ENCODE measurements at places on chromosomes 7 and 10.

DNA sequence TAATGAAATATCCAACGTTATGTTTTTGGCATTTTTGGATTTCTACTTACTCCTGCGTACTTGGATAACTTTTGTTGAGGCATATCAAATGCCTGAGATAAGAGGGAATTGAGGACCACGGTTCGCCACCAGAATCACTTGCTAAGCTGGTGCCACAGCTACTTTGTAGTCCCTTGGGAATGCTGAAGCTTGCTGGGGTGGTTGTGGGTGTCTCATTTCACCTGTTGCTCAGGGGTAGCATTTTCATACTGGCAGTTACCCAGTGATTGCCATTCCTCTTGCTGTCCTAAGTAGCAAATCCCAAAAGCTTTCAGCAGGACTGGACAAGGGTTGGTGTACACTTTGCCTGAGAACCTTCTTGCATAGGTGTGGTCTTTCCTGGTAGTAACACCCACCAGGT lies 75.2 kb downstream of the CREB5 start:
- no peak for DNase-seq

DNA sequence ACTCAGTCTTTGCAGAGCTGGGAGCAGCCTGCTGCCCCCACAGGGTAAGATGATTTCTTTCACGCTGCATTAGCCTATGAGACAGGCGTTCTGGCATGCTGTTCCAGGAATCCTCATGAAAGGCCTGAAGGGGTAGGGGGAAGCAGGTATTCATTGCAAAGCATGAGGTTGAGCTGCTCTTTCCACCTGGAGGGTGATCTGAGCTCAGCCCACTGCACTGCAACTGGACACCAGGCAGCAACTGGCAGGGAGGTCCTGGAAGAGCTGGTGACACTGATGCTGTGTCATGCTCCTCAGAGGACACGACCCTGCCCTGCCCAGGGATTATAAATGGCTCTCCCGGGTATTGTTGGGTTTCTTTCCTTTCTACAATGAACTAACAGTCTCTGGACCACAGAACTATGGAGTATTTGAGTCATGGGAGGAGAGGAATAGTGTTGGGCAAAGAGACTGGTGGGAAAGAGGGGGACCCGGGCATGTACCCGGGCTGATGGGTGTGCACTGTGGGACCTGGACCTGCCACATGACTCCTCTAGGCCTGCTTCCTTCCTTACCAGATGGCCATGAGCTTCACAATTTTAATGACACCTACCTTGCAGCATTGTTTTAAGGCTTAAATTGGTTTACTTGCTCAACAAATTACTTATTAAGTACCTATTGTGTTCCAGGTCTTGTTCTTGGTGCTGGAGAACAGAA lies 24.3 kb downstream of the SLC25A28 start:
- no peak for DNase-seq

GRCh38 chr10:98659951-98660350 lies 213.2 kb upstream of the HPS1 start:
- DNase-seq = no peak

GRCh38 chr10:114544045-114544659 lies 113.9 kb downstream of the ABLIM1 start:
- no peak for DNase-seq

DNA sequence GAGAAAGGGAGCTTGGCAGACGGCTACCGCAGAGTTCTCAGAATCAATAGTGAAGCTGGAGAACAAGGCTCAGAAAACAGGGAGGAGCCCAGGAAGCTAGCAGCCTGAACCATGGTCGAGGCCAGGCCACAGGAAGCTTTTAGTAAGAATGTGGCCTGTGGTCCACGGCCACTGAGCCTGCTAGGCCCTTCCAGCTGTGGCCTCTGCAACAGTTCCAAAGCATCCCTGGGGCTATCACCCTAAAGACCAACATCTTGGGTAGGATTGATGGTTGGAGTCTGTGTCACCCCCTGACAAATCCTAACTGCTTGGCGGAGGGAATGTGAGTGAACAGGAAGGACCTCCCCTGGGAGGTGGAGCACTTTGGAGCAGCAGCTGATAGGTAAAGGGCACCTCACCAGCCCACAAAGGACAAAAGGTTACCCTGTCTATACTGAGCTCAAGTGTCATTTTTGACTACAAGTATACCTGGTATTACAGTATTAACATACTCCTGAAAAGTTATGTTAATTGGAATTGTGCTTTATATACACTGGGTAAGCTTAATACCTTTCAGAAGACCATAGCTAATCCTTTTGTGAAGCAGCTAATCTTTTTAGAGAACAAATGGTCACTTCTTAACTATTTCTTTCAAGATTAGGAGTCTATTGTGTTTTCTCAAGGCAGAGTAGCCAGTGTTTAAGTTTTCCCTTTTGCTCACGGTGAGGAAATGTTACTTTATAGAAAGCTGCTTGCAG lies 18.7 kb downstream of the PTPRE start:
- DNase-seq = no peak

GRCh38 chr10:128178302-128178958 lies 52.2 kb upstream of the MKI67 start:
- DNase-seq = peak; percentile 34

DNA sequence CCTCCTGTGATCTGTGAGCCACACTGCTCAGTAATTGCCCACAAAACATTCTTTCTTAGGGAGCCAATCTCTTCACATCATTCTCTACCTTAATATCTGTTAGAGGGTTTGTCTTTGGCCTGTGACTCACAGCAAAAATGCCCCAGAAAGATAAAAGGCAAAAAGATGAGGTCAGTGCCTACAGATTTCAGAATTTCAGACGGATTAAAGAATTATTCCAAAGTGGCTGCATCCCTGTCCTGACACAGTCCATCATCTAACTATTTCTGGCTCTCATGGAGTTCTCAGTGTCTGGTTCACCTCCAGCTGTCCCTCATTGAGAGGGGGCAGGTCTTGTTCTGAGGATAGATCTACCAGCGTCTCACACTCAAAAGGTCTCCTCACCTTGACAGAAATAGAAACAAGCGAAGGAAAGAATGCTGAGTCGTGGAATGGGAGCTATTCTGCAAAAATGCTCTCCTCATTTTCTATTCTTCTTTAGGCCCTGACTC lies 138.5 kb upstream of the AOAH start:
- DNase-seq = no peak

GRCh38 chr10:29106287-29106686 lies 182.6 kb upstream of the LYZL1 start:
- no peak for DNase-seq

GRCh38 chr10:5595591-5595990 lies 70.8 kb downstream of the ASB13 start:
- DNase-seq = peak; percentile 53
